ENCODE measurements at places on chromosomes 11 and 22.
A peak's percentile ranks its signal among the peaks of the same experiment; 100 is the strongest.

- no peak for DNase-seq
Observed at GRCh38 chr22:37219533-37219932, 7.3 kb upstream of the SSTR3 start.

DNA sequence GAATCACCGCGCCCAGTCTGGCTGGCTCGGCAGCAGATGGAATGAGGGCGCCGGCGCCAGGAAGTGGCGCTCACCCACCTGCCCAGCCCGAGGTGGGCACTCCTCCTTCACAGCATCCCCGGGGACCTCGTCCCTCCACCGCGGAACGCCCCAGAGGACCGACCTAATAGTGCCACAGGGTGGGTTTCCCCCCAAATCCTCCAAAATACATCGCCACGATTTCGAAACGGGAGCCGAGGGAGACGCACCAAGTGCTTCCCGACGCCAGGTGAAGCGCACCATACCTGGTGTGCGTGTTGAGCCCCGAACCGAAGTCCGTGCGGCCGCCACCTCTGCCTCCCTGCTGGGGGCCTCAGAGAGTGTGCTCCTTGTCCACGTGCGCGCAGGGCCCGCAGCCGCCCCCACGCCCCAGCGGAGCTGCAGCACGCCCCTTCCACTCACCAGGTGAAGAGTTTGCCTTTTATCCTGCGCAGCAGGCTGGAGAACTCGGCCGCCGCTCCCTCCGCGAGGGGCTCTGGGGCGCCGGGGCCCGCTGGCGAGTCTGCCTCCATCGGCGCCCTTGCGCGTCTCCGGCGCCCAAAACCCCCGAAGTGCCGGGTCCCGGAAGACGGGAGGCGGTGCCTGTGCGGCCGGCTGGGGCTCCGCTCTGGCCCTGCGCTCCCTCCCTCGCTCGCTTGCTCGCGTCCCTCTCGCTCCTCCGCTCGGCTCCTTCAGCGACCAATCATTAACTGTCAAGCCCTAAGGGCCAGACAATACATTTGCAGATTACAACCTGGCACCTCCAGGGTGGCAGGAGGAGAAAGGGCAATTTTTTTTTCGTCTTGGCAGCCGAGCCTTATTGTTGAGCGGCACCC is at the start of gene SLC35F2:
Gene SLC35F2, minus strand, starts transcription at position 571 of the 854 bp plus-strand sequence. Its CDS starts 20 bp downstream, at position 551.
- DNase-seq: no peak

DNA sequence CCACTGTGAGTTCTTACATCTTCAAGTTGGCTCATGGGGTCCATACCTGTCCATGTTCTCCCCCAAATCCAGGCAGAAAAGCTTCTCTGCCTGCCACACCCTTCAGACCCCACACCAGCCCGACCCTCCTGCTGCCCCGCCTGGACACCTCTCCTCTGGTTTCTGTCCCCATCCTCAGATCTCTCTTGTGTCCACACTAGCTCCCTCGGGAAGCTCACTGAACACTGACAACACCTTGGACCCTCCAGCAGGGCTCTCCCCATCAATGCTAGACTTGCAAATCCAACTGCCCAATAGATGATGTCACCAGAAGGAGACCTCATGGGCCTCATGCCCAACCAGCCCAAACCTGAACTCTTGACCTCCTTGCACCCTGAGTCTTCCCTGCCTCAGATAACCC is 2.9 kb downstream of the SCARF2 start:
- DNase-seq: no peak

- peak; percentile 11 for DNase-seq
Observed at GRCh38 chr11:133928628-133929059, 28.1 kb downstream of the IGSF9B start.

- DNase-seq: no peak
Observed at GRCh38 chr11:116579857-116580727, 192.7 kb downstream of the BUD13 start.

DNA sequence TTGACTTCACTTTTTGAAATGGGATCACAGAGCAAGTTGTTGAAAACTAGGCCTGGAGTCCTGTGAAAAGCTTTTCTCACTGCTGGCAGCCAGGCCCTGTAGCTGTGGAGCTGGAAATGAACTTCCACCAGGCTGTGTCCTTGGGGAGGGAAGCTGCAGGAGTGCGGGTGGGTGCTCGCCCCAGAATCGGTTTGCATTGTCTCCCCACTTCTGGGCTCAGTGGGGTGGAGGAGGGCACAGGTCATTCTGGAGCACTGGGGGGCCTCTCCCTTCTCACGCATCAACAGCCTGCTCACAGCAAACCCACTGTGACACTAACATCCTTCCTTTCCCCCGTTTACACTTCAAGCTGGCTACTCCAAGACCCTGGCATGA is 15.2 kb downstream of the GLB1L2 start:
- DNase-seq: no peak

GRCh38 chr11:91365986-91366585 is 858.5 kb upstream of the FAT3 start:
- DNase-seq: no peak

- DNase-seq: no peak
Observed at GRCh38 chr11:114311946-114312345, 15.7 kb downstream of the NNMT start.

DNA sequence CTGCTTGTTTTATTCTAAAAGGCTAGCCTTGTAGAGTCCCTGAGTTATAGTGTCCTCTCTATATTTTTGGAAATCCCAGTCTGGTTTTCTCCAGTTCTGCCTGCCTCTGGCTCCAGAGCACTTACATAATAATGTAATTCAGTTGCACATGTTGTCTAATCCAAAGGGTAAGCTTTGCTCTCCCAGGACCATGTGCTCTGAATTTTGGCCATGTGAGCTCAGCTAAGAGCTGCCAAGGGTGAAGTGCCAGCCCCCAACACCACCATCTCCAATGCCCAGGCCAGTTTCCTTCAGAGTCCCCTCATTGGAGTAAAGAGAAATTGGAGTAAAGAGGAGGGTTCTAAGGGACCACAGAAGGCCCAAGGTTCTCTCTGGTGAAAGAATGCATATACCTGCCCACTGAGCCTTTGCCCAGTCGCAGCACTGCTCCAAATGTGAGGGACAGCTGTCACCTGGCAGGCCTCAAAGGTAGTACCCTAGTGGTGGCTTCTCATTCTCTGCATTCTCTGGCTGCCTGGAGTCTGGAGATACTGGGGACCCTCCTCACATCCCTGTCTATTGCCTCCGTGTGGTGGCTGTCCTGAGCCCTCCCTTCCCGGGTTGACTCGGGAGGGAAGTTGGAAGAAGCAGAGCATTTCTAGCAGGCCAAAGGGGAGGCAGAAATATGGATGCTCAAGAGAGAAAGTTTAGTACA is 4.9 kb downstream of the CRY2 start:
- no peak for DNase-seq

DNA sequence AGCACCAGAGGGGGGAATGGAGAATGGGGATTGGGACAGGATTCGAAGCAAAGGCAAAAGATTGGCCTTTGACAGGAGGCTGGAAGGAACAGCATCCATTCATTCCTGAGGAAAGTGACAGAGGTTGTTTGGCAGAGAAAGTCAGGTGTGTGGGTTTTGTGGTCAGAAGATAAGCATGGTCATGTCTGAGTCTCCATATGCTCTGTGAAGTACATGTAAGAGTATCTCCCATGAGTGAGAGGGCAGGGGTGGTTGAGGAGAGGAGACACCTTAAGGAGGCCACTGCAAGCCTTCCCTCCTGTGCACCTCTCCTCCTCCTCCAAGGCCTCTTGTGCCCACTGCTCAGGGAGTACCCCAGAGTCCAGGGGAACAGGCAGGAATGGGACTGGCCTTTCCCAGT is 1.9 kb upstream of the NLRP10 start:
- DNase-seq: no peak

GRCh38 chr11:36507824-36508489 is 2.1 kb downstream of the TRAF6 start:
- no peak for DNase-seq

DNA sequence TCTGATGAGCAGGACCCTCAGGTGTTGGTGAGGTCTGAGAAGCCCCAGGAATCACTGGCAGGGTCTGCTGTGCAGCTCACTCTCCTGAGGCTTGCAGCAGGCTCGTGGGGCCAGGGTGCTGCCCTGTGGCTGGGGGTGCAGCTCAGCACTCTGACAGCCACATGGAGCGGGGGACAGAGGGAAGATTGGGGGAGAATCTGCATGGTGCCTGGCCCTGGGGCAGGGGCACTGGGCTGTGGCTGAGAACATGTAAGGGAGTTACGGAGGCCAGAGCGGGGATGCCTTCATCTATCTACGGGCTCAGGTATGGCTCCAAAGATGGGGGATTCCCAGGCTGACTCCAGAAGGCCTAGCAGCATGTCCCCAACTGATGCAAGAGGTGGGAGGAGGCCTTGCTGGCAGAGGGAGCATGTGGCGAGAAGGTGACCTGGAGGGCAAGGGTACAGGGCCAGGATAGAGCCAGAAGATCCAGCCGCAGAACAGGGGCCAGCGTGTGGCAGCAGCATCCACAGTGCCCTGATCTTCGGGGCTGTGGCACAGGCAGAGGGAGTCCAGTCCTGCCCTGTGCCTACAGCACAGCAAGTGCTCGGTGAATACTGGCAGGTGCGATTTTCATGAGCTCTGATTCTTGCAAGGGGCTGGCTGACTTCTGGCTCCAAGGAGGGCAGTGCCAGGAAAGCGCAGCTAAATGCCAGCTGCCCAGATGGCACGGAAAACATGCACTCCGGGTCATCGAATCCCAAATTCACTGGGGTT is 184.7 kb downstream of the CTTN start:
- no peak for DNase-seq

Measured in NCI-H1436 treated with DMSO at 0.1 percent for 48 hours (cell line).